Right lung (tissue), 10 donors: ENCODE measurements at places on chromosomes 1 and 21.

- no peak for DNase-seq
Measured at GRCh38 chr1:92653605-92654381, 131.1 kb downstream of the EVI5 start.

GRCh38 chr1:181159451-181160140 lies 71.1 kb downstream of the IER5 start:
- DNase-seq: no peak

GRCh38 chr1:116144151-116144550 lies 33.0 kb downstream of the MAB21L3 start:
- no peak for DNase-seq

GRCh38 chr1:218694636-218695035 lies 349.5 kb downstream of the TGFB2 start:
- no peak for DNase-seq

- DNase-seq: no peak
Measured at GRCh38 chr1:178693366-178693765, 31.7 kb upstream of the RALGPS2 start.

DNA sequence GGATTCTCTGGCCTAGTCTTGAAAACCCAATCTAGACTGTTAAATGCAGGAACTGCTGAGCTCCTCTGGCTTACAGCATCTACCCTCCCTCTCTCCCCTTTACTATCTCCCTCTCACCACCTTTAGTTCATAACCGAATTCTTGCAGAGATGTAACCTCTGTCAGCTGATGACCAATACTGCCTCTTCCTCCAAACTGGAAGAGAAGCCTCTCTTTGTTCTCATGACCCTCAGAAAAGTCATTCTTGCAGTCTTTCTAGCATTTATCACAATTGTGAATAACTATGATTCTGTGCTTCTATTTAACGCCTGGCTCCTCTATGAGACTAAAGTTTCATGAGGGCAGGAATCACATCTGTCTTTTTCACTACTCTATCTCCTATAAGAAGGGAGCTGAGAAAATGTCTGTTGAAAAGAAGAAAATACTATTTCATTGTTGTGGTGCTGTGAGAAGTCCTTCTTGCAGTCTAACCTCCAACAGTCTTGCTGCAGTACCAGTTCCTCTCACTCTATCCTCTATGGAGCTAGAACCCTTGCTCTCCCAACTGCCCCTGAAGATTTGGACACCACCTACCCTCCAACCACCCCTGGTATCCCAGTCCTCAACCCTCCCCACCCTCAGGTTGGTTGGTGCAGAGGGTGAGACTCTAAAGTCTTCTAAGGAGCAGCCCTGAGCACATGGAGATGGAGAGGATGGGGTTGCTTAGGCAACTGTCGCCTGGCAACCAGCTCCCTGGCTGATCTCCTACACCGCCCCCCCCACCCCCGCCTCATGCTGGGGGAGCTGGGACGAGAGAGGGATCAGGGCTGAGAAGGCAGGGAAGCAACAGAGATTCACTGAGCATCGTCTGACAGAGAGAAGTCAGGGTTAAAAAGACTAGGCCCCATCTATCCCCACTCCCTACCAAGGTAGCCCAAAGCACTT lies 13.9 kb downstream of the MEF2D start:
- no peak for DNase-seq

- no peak for DNase-seq
Measured at GRCh38 chr1:197692965-197693364, 82.3 kb downstream of the DENND1B start.

DNA sequence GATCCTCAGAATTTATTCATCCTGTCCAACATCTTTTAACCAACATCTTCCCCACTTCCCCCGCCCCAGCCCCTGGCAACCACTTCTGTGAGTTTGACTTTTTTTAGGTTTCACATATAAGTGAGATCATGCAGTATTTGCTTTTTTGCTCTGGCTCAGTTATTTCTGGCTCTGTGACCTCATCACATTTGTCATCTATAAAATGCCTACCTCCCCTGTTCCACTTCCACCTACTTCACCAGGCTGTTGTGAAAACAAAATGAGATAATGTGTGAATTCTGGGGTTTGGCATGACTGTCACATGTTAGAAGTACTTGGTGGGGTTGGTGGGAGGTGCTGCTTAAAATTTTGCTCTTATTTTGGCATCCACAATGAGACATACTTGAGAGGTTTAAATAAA lies 18.4 kb downstream of the HHAT start:
- no peak for DNase-seq

DNA sequence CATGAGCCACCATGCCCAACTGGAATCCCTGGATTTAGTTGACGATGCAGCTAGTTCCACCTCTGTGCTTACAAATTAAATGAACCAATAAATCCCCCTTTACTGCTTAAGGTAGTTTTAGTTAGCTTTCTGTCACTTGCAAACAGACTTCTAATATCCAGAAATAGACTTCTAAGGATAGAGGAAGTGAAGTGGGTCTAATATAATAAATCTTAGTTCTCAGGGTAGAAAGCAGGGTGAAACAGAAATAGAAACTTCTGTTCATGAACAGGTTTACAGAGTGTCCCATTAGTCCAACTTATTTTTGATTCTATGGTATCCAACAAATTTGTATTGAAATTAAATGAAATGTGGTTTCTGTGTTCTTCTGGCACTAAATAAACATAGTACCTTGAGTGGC lies 20.1 kb downstream of the BCAS2 start:
- DNase-seq: no peak

- DNase-seq: no peak
Measured at GRCh38 chr1:191993549-191993948, 164.7 kb upstream of the RGS18 start.

DNA sequence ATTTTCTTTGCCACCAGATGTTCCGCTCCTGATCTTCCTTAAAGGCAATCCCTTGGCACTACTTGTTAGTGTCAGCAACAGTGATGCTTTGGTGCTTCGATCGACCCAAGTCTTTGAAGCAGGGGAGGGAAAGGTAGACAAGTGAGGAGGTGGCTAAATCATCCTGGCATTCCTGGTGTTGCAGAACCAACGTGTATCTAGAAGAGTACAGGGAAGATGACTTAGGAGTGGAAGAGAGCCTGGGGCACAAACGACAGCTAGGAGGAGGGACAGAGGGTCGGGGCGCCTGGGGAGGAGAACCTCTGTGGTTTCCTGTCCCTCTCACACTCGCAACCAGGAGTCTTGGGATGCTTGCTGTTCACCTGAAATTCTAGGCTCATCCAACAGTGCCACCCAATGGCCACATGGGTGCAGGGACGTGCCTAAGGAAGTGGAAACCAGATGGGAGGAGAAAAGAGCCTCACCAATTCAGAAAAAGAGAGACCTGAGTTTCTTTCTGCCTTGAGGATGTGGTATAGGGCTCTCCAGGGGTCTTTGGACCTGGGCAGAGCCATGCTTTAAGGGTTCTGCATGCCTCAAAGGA lies 9.5 kb upstream of the KCNA2 start:
- no peak for DNase-seq

GRCh38 chr1:168138134-168138533 lies 1.4 kb upstream of the GPR161 start:
- no peak for DNase-seq

- no peak for DNase-seq
Measured at GRCh38 chr1:240831191-240831631, 219.3 kb upstream of the GREM2 start.

GRCh38 chr21:25462517-25462971 lies 144.7 kb downstream of the MRPL39 start:
- DNase-seq: no peak

DNA sequence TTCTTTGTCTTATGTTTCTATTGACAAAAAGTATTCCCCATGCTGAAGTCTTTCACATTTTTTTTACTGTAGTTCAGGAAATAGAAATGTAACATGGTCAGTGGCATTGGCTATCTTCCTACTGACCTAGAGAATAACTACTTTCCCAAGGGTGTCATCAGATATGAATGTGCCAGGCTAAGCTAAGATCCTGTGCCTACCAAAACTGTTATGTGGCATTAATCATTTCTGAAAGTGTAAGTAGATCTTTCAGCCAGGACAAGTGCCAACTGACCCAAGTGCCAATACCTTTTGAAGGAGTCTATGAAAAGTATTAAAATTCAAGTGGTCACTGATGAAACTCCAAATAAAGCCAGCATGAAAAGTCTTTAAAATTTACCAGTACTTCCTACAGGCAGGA lies 165.3 kb downstream of the TNFSF18 start:
- DNase-seq: no peak

DNA sequence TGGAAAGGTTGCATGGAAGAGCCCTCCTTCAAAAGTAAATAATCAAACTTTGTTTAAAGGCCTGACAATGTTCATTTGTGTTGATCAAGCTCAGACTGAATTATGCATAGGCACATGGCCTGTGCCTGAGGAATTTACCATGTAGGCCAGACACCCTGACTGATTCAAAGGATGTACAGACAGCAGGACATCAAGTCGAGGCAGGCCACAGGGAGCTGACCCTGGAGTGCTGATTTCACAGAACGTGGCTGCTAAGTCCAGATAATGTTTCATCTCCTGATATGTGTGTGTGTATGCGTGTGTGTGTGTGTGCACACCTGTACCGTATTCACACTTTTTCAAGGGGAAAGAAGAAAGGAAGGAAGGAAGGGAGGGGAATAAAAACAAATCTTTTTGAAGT lies 34.1 kb downstream of the NAV1 start:
- DNase-seq: no peak

GRCh38 chr1:4690951-4691675 lies 36.7 kb downstream of the AJAP1 start:
- no peak for DNase-seq

DNA sequence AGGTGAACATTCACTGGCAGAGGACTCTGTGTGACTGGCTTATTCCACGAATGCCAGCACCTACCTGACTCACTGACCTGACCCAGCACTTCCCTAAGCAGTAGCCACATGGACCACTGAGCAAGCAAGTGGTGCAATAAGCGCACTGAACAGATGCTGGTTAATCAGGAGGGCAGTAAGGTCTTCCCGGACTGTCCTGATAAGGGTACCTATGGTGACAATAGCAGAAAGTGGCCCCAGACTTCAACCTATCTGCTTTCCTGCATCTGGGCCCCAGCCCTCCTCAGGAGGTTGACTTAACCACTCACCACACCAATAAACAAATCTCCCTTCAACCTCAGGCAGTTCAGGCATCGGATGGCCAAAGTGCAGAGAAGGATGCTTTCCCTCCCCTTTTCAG lies 65.7 kb downstream of the SETD4 start:
- DNase-seq: no peak

DNA sequence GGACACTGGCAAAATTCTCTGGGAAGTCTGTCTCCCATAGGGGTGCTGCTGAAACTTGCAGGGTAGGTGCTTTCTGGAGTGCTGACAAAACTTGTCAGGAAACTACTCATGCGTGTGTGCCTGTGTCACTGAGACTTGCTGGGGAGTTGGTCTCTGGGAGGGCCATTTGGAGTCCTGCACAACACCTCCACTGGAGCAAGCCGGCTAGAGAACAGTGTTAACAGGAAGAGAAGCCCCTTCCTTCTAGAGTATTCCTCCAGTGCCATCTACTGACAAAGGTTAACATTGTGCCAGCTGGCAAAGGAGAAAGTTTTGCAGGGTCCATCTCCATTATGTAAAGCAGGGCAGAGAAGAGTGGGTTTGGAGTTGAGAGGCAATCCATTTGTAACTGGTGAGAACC lies 30.0 kb downstream of the ZMYM4 start:
- peak; percentile 36 for DNase-seq

DNA sequence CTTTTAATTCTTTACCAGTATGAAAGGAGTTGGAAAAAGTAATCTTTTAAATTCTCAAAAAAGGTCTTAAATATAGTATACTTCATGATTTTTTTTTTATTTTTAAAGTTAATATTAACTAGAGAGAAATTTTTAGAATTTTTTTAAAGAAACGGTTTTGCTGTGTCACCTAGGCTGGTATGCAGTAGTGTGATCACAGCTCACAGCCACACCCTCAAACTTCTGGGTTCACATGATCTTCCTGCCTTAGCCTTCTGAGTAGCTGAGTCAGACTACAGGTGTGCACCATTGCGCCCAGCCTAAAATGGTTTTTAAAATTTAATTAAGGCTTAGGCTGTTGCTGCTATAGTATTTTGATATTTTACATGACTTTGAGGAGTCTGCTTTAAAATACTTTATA lies 52.4 kb downstream of the TLCD4 start:
- no peak for DNase-seq

- DNase-seq: peak; percentile 87
Measured at GRCh38 chr1:904310-904950, 19.3 kb upstream of the SAMD11 start.

GRCh38 chr1:57741521-57741920 lies 317.7 kb upstream of the DAB1 start:
- DNase-seq: no peak

DNA sequence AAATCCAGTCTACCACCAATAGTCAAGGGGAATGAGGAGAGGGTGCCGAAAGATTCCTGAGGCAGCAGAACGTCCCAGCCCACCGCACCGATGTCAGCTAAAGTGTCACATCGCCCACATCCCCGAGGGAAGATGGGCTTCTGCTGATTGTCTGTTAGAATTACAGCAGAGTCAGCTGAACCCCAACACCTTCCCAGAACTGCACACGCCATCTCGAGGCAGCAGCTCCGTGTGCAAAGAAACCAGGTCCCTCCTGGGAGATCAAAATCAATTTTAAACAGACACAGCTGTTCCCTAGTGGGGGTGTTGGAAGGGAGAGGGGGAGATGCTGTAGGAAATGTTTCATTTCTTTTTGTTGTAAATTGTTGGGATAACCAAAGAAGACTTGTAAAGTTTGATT lies 12.8 kb upstream of the KAZN start:
- no peak for DNase-seq

DNA sequence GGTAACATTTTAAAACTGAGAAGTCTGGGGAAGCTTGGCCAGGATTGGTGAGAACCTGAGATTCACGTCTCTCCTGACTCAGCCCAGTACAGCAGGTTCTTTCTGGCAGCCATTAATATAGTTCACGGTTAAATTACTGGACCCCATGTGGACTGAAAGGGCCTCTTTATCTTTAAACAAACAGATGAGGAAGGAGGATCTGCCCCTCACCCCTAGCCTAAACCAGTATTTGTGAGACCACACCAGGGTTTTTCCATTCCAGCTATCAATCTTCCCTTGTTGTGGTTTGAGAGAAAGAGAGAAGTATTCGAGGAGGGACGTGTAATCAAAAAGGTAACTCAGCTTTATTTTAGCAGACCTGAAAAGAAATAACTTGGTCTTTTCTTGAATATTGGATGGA lies 137.1 kb downstream of the PROX1 start:
- DNase-seq: no peak

- no peak for DNase-seq
Measured at GRCh38 chr1:241603731-241604245, 36.4 kb downstream of the CHML start.
